ENCODE measurements at places on chromosomes 3 and 15.
A peak's percentile ranks its signal among the peaks of the same experiment; 100 is the strongest.

DNA sequence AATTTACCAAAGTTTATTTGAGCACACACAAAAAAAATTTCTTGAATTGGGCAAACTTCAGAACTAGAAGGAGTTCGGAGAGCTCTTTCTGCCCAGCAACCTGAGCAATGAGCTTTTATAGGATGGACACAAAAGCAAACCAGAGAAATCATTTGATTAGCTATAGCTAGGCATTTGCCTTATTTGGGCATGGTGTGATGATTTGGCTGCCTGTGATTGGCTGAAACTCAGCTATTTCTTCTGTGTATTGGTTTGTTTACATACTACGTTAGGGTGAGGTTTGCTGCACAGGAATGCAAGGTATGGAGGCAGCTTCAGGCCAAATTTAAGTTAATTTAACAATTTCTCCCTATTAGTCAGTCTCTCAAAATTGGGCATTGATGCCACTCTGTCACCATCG, 65.1 kb downstream of the NEK11 start:
- DNase-seq = no peak

DNA sequence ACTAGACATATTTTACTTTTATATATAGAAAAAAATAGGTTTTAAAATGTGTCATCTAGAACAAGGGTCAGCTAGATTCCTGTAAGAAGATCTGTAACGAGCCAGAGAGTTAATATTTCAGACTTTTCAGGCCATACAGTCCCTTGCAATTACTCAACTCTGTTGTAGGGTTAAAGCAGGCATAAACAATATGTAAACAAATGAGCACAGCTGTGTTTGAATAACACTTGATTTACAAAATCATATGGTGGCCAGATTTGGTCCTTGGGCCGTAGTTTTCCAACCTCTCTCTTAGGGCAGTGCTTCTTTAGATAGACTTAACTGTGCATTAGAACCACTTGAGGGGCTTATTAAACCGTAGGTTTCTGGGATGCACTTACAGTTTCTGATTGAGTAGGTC, 19.6 kb downstream of the LRRC57 start:
- no peak for DNase-seq

GRCh38 chr3:159250961-159251360, 449.1 kb downstream of the MFSD1 start:
- no peak for DNase-seq

- no peak for DNase-seq
Measured at GRCh38 chr15:66611257-66612053, 45.7 kb upstream of the LCTL start.

GRCh38 chr15:58380280-58380945, 51.4 kb upstream of the LIPC start:
- no peak for DNase-seq

DNA sequence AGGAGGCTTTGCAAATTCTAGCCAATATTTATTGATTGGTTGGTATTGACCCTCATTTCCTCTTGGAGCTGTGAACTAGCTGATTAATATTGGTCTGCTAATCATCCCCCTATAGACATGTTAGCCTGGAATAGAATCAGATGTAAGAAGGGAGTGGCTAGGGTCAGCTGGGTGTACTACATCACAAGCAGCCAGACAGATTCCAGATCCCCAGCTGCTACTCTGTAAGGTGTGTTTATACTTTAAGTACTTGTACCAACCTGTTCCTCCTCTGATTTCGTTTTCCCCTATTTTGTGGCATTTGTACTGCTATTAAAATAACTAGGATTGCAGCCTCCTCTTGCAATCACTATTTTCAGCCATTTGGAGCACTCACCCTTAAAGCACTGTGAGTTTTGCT, 49.9 kb downstream of the PARP15 start:
- DNase-seq = no peak

- DNase-seq = no peak
Measured at GRCh38 chr15:57730876-57731275, 24.4 kb downstream of the POLR2M start.

DNA sequence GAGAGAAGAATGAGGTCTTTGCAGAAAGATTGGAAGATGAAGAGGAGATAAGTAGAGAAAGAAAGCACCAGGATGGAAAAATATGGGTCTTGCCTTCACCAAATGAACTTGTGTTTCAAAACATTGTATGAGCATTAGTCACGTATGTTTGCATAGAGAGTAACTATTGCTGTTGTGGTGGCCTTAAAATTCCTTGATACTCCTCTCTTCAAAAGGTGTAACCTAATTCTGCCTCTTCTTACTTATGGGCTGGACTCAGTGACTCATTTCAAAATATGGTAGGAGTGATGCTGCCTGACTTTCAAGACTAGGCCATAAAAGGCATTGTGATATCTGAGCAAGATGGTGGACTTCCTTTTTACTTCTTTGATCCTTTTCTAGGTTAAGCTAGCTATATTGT, 228.7 kb upstream of the ZNF385D start:
- DNase-seq = no peak

GRCh38 chr15:37485056-37485455, 384.7 kb upstream of the MEIS2 start:
- DNase-seq = no peak

DNA sequence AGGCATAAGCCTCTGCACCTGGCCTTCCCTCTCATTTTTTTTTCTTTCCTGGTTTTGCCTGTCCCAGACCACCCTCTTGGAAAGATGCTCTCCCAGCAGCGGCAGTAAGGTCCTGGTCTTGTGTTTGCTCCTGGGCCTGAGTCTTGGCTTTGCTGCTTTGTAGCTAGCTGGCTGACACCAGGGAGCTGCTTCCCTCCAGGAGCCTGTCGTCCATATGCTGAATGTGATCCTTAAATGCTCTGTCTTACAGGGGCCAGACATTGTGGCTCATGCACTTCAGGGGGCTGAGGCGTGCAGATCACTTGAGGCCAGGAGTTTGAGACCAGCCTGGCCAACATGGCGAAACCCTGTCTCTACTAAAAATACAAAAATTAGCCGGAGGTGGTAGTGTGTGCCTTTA, 17.2 kb downstream of the FLNB start:
- no peak for DNase-seq

DNA sequence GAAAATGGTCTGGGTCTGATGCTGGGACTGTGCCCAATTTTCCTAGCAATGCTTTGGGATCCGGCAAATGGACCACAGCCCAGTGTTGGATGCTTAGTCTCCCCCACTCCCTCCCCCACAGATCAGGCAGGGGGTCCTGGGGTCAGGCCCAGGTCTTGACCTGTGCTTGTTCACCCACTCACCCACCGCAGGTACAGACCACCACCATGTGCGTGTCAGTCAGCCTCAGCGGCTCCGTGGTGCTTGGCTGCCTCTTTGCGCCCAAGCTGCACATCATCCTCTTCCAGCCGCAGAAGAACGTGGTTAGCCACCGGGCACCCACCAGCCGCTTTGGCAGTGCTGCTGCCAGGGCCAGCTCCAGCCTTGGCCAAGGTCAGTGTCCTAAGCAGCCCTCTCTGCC, 10.6 kb downstream of the GRM2 start:
- no peak for DNase-seq

DNA sequence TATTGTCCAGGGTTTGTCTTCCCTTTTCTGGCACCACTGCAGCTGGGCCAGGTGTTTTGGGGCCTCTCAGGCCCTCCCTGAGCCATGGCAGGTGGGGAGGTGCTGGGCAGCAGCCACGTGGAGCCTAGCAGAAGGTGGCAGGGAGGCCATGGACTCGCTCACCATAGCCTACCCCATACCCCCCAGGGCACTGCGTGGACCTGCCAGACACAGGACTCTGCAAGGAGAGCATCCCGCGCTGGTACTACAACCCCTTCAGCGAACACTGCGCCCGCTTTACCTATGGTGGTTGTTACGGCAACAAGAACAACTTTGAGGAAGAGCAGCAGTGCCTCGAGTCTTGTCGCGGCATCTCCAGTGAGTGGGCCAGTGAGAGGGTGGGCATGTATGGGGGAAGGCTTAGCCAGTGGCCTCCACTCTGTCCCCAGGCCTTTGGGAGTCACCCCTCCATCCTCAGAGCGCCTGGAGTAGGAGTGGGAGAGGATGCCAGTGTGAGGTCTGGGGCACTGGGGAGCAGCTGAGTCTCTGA, 11.9 kb downstream of the SPINT1 start:
- no peak for DNase-seq

- DNase-seq = no peak
Measured at GRCh38 chr15:80468796-80469195, 64.6 kb downstream of the ARNT2 start.

DNA sequence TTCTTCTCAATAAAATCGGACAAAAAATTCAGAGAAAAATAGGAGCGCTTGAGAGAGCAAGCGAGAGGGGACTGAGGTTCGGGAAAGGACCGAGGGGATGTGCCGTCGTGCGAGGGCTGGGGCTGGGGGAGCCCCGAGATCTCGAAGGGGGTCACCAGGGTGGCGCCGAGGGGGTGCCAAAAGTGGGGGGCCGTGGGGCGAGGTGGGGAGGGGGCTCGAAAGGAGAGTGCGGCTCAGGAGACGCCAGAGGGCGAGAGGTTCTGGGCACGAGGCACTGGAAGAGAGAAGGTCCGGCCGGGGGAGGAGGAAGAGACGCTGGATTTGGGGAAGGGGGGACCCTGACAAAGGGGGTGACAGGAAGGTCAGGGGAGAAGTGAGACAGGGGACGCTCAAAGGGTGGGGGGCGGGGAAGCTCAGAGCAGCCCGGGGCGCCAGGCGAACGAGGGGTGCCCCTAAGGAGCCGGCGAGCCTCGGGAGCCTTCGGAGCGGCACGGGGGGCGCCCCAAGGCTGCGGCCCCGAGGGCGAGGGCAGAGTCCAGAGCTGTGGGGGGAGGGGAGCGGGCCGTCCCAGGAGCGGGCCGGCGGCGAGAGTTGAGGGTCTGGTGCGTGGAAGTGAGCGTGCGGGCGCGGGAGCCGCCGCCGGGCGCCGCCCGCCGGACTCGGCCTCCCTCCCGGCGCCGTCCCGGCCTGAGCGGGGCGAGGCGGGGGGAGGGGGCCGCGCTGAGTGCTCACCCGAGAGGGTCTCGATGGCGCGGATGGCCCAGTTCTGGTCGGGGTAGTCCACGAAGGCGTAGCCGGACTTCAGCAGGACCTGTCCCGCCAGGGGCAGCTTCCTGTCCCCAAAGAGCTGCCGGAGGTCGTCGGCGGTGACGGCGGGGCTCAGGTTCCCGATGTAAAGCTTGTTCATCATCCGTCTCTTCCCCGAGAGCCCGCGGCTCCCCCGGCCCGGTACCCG, 514 bp downstream of the IGF2BP2 start:
- no peak for DNase-seq

- peak; percentile 31 for DNase-seq
Measured at GRCh38 chr3:187025656-187026316, 95.5 kb downstream of the ST6GAL1 start.

DNA sequence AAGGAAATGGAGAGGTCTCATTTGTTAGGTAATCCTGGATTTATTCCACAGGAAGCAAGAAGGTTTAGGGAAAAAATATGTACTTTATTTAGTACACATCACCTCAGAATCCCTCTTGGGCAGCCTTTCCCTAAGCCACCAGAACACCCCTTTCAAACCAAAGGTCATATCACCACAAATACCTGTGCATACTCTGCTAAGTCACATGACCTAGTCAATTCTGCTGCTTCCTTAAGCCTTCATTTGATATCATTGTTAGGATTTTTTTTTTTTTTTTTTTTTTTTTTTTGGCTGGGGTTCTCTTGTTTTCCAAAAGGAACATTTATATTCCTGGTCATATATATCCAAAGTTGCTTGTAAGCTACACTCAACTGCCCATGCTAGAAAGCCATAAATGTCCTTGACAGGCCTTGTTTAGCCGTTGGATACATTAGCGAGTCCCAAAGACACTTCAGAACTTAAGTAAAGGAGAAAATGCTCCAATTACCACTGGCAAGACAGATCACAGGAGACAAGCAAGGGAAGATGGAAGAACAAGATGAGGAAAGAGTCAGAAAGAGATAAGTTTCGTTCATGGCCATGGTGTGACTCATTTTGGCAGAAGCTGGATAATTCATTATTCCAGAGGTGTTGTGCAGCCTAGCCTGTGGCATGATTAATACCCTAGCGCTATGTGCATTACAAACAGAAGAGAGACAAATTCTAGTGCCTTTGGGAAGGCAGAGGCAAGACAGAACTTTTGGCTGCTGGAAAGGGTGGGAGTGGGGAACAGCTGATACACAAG, 155.6 kb upstream of the SLC2A2 start:
- DNase-seq = no peak

- DNase-seq = no peak
Measured at GRCh38 chr3:154098376-154098775, 22.8 kb upstream of the ARHGEF26 start.

DNA sequence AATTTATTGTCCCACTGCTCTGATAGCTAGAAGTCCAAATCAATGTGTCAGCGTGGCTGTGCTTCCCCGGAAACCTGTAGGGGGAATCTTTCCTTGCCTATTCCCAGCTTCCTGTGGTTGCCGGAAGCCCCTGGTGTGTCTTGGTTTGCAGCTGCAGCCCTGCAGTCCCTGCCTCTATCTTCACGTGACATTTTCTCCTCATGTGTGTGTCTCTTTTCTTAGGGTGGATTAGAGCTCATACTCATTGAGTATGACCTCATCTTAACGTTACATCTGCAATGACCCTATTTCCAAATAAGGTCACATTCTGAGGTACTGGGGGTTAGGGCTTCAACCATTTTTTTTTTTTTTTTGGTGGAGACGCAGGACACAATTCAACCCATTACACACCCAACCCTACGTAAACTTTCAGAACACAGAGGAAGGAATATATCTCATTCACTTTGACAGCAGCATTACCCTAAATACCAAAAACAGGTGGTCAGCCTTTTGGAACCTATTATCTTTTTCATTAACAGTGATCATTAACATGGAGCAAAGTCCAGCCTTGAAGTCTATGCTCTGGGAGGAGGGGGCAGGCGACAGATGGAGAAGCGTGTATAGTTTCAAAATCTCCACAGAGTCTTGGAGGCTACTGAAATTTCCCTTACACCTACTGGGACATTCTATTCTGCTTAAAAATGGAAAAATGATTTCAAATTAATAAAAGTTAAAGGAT, 88.6 kb downstream of the RYK start:
- DNase-seq = no peak

DNA sequence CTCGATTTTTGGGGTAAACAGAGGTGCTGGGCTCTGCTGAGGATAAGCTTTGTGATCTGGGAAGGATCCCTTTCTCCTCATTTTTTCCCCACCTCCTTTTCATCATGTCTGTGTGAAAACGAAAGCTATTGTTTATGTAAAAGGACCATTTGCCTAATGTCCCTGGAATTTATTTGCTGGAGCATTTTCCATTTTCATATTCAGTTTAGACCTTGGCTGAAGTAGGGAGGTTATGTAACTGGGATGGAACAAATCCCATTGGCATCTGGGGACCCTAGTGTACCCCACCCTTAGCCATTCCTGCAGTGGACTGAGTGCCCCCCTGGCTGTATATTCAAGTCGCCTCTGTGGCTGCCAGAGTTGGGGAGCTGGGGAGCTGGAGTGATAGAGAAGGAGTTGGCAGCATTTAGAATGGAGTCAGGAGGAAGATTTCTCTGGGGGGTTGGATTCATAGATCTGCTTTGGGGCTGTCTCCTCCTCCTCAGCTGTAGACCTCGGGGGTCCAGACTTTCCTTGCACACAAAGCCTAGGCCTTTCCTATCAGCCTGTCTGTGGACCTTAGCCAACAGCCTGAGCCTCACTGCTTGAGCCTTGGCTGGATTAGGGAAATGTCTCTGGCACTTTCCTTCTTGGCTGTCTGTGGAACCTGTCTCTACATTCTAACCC, 270.4 kb upstream of the CTDSPL start:
- no peak for DNase-seq

- DNase-seq = no peak
Measured at GRCh38 chr15:33022629-33023028, 171.9 kb downstream of the FMN1 start.

GRCh38 chr15:73681856-73682599, 2.2 kb upstream of the CD276 start:
- DNase-seq = no peak
